Stimulated activated CD8-positive, alpha-beta memory T cell treated with anti-CD3 and anti-CD28 coated beads, Interleukin-7, amount 100 ng/mL, for 48 hours (primary cell): ENCODE measurements at places on chromosomes 16 and 17.

- DNase-seq = no peak
Measured at GRCh38 chr17:74862108-74862901, 2.6 kb upstream of the GRIN2C start.

GRCh38 chr17:78727476-78728229 is 54.4 kb downstream of the CYTH1 start:
- DNase-seq = no peak

DNA sequence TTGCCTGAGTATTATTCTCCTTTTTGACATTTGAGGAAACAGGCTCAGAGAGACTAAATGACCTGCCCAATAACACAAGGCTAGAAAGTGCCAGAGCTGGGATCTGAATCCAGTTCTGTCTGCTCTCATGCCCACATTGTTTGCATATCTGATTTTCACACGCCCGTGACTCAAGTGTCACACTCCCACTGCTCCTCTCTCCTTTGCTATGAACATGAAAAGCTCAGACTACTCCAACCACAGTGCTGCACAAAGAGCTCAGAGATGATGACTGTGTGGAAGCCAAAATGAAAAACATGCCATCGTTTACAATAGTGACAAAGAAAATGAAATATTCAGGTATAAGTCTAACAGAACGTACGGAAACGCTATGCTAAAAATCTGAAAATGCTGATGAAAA is 107.9 kb downstream of the SMG6 start:
- DNase-seq = peak; percentile 73

GRCh38 chr17:50944054-50944901 is 78.1 kb upstream of the TOB1 start:
- peak; percentile 64 for DNase-seq

- DNase-seq = no peak
Measured at GRCh38 chr16:48282636-48283263, 35.4 kb upstream of the ABCC11 start.

DNA sequence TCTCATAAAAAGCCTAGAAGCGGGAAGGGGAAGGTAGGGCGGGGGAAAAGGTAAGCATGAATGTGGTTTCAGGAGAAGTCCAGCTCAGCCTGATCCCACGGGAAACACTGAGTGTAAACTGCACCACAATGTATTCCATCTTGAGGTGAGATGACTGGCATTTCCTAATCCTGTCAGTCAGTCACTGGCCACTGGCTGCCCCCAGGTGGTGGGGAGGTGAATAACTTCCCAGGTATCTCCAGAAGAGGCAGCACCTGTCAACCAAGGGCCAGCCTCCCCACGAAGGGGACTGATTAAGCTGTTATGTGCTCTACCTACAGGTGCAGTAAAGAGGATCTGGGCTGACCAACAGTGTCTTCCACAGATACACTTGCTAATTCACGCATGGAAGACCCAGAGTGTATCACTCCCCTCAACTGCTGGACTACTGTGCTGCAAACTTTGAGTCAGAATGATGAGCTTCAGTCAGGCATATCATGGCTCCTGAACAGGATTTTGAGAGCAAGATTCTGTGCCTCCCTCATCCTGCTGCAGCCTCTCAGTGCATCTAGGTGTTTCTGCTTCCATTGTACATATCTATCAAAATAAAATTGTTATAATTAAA is 108.5 kb upstream of the CCL2 start:
- DNase-seq = peak; percentile 7
